ENCODE measurements at places on chromosomes 2 and 18.

GRCh38 chr18:35089382-35089781 lies 48.2 kb downstream of the MAPRE2 start:
- H3K27me3 ChIP-seq, result no peaks in the 10 kb centered on the region
- H3K4me3 ChIP-seq, result no peak overlapping the region
- no peak for DNase-seq
- peaks cover 47% of the 10 kb centered on the region for H3K36me3 ChIP-seq
- peaks cover 20% of the 10 kb centered on the region for H3K4me1 ChIP-seq
- no peak overlapping the region for H3K27ac ChIP-seq

- no peaks in the 10 kb centered on the region for H3K27me3 ChIP-seq
- no peaks in the 10 kb centered on the region for H3K36me3 ChIP-seq
- H3K27ac ChIP-seq, result peak overlapping the region; percentile 92
- H3K4me1 ChIP-seq, result peaks cover 74% of the 10 kb centered on the region
- no peak for DNase-seq
Observed at GRCh38 chr2:136253288-136254004, 135.5 kb upstream of the CXCR4 start.

GRCh38 chr2:9599430-9599829 lies 31.4 kb downstream of the YWHAQ start:
- peaks cover 44% of the 10 kb centered on the region for H3K36me3 ChIP-seq
- H3K4me3 ChIP-seq, result no peak overlapping the region
- H3K27me3 ChIP-seq, result no peaks in the 10 kb centered on the region
- H3K4me1 ChIP-seq, result peaks cover 40% of the 10 kb centered on the region

GRCh38 chr2:86764661-86765309 lies 25.9 kb downstream of the CD8A start:
- no peak overlapping the region for H3K4me3 ChIP-seq
- H3K27me3 ChIP-seq, result no peaks in the 10 kb centered on the region
- H3K36me3 ChIP-seq, result peaks cover 58% of the 10 kb centered on the region
- no peak overlapping the region for H3K27ac ChIP-seq
- H3K4me1 ChIP-seq, result peaks cover 5% of the 10 kb centered on the region

GRCh38 chr2:64794426-64794995 lies 140.8 kb upstream of the SERTAD2 start:
- no peaks in the 10 kb centered on the region for H3K36me3 ChIP-seq
- H3K27me3 ChIP-seq, result no peaks in the 10 kb centered on the region
- H3K4me3 ChIP-seq, result no peak overlapping the region
- no peak for DNase-seq
- peaks cover 7% of the 10 kb centered on the region for H3K4me1 ChIP-seq
- H3K27ac ChIP-seq, result no peak overlapping the region

- H3K4me1 ChIP-seq, result peaks cover 3% of the 10 kb centered on the region
- no peak for DNase-seq
- H3K4me3 ChIP-seq, result no peak overlapping the region
Observed at GRCh38 chr2:102304268-102304667, 7.1 kb upstream of the IL1RL1 start.

DNA sequence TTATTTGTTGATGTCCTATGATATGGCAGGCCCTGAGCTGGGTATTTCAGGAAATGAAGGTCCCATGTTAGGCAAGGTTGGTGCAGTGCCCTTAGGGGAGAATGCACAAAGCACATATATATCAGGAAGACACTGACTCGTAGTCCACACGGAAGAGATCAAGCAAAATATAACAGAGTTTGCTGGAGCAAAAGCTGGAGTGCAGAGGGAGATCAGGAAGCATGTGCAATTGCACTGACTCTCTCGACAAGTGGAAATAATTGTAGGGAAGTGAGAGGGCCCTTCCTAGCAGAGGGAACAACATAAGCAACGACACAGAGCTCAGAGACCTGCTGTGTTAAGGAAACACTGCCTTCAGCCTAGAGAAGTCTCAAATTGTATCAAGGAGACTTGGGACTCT lies 4.2 kb downstream of the ZNF385B start:
- no peak for DNase-seq
- H3K27ac ChIP-seq, result no peak overlapping the region
- H3K4me1 ChIP-seq, result peaks cover 13% of the 10 kb centered on the region
- H3K36me3 ChIP-seq, result no peaks in the 10 kb centered on the region
- H3K27me3 ChIP-seq, result peaks cover 27% of the 10 kb centered on the region
- H3K4me3 ChIP-seq, result no peak overlapping the region

GRCh38 chr2:239865059-239865639 lies 160.0 kb downstream of the NDUFA10 start:
- H3K27me3 ChIP-seq, result no peaks in the 10 kb centered on the region
- H3K4me1 ChIP-seq, result no peaks in the 10 kb centered on the region
- no peak overlapping the region for H3K27ac ChIP-seq
- DNase-seq, result no peak
- H3K4me3 ChIP-seq, result no peak overlapping the region

DNA sequence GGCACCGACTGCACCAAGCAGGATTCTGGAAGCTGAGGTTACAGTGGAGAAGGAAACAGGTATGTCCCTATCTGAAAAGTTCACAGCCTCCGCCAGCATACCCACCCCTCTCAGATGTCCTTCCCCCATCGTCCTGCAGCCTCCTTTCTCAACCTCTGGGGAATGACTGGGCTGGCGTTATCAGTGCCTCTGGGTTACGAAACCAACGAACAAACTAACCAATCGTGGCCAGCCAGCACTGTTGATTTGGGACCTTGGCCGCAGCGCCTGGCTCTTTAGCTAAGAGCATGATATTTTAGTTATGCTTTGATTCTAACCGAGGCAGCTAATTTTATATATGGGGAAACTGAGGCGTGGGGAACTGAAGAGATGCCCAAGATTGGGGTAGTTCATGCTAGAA lies 233.0 kb downstream of the TFCP2L1 start:
- H3K4me3 ChIP-seq, result no peak overlapping the region
- no peaks in the 10 kb centered on the region for H3K4me1 ChIP-seq
- no peaks in the 10 kb centered on the region for H3K36me3 ChIP-seq
- H3K27me3 ChIP-seq, result peaks cover 4% of the 10 kb centered on the region

- H3K27ac ChIP-seq, result no peak overlapping the region
- no peak overlapping the region for H3K4me3 ChIP-seq
- peaks cover 21% of the 10 kb centered on the region for H3K36me3 ChIP-seq
- H3K4me1 ChIP-seq, result peaks cover 28% of the 10 kb centered on the region
Observed at GRCh38 chr2:221567809-221568208, 4.3 kb downstream of the EPHA4 start.
